ENCODE measurements at places on chromosomes 13 and 19.
A peak's percentile ranks its signal among the peaks of the same experiment; 100 is the strongest.

DNA sequence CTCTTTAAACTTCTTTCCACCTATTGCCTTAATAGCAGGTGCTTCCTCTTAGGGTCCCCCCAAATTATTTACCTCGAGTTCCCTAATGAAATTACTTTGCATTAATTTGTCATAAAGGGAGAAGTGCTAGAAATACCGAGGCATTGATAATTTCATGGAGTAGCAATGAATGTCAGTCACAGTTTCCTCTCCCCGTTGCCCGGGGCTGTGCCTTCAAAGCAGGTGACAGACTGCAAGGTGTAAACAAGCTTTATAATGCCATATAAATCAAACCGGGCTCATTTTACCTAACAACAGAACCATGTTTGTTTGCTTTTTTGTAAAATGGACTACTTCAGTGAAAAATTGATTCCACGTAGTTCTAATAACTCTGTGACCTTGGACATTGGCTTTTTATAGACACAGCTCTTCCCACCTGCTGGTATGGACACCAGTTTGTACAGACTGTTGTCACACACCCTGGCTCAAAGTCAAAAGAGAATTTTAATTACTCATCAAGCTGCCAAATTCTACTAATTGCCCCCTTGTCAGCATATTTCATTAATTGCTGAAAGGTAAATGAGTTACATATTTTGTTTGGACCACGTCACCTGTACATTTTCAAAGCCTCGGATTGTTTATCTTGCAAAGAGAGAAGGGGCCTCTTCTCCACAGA, 171.1 kb downstream of the STK24 start:
- H3K27ac ChIP-seq, result no peak overlapping the region
- H3K4me1 ChIP-seq, result peaks cover 29% of the 10 kb centered on the region
- DNase-seq, result no peak

DNA sequence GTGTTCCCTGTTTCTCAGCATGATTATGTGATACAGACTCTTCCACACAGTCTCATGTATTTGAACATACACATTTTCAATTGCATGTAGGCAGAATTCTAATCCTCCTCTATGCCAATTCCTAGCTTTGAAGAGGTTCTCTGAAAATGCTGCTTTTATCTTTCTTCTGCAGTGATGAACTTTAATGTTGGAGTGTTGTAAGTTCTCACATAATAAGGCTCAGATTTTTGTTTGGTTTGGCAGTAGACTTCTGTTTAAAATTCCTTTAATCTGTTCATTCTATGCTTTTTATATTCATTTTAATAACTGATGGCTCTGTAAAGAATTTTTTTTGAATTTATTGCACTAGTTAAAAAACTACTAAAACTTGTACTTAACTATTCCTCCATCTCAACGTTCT, 225.8 kb downstream of the GGACT start:
- H3K27ac ChIP-seq, result peak overlapping the region; percentile 87
- no peaks in the 10 kb centered on the region for H3K27me3 ChIP-seq
- H3K4me1 ChIP-seq, result peaks cover 28% of the 10 kb centered on the region
- peaks cover 10% of the 10 kb centered on the region for H3K36me3 ChIP-seq
- DNase-seq, result no peak

DNA sequence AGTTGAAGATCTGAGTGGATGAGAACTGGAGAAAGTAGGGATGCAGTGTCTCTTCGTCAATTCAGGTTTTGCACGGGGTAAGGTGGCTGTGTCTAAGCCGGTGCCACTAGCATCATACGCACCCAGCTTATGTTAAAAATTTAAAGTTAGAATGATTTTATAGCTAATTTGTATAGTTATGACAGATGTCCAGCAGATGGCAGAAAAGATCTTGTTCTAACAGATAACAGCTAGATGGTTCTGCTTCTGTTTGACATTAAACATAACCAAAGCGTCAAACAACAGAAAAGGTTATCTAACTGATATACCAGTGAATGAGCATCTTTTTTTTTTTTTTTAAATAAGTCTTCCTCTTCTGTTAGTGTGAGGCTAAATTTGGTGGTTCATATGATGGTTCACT, 18.8 kb upstream of the EDDM13 start:
- no peak for DNase-seq
- no peak overlapping the region for H3K27ac ChIP-seq
- no peak overlapping the region for H3K4me3 ChIP-seq
- H3K36me3 ChIP-seq, result peaks cover 3% of the 10 kb centered on the region

DNA sequence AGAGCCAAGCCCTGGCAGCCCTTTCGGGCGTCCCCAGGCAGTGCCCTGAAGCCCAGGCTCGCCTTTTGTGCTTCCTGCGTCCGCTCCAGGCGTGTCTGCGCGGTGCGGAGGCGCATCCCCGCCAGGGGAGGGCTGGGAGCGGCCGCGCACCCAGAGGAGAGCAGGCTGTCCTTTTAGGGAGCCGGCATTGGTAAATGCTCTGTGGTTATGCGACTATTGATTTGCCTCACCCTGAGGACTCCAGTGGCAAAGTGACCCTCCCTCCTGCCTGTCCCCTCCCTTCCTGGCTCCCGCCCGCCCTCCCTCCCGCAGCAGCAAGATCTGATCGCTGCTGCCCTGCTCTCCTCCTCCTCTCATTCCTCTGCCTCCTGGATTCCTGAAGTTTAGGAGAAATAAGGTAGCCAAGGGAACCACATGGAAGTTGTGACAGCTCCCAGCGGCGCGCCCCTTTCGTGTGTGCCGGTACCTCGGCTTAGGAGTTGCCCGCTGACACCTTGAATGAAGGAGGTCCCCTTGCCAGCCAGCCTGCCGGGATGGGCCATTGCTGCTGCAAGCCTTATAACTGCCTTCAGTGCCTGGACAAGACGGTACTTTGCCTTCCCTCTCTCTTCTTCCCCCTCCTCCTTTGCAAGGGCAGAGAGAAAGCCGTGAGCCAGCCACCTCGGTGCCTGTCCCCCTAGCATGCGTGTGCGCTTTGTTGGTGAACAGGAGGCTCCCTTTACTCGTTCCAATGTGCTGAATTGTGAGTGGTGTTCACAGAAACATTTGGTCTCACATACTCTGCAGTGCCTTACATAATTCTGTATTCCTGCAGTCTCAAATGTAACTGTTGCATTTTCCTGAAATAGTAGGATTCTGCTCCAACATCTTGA, 166.9 kb downstream of the SLC7A1 start:
- H3K4me1 ChIP-seq, result peaks cover 20% of the 10 kb centered on the region
- H3K27ac ChIP-seq, result no peak overlapping the region
- no peaks in the 10 kb centered on the region for H3K36me3 ChIP-seq
- H3K27me3 ChIP-seq, result peaks cover 43% of the 10 kb centered on the region
- H3K4me3 ChIP-seq, result peak overlapping the region; percentile 84

GRCh38 chr13:59842507-59842906, 321.2 kb downstream of the DIAPH3 start:
- H3K27ac ChIP-seq, result no peak overlapping the region
- H3K36me3 ChIP-seq, result no peaks in the 10 kb centered on the region
- peaks cover 33% of the 10 kb centered on the region for H3K4me1 ChIP-seq
- no peak overlapping the region for H3K4me3 ChIP-seq

DNA sequence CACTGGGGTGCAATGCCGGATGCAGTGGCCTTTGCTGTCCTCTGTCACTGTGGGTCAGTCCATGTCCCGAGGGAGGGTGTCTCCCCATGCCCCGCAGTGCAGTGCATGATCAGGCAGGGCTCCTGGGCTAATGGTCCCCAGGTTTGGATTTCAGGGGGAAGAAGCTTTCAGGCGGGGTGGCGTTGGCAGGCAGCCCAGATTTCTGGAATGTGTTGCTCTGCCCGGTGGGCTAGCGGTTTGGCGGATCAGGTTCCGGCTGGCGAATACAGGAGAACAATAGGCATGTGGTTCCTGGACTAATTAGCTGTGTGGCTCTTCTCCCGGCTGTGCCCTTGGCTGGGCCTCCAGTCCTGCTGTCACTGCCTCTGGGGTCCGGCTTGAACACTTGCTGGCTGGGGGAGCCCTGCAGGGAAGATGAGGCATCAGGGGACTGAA, 141.3 kb downstream of the FGF9 start:
- H3K4me1 ChIP-seq, result peaks cover 24% of the 10 kb centered on the region
- no peak overlapping the region for H3K4me3 ChIP-seq
- H3K36me3 ChIP-seq, result no peaks in the 10 kb centered on the region
- DNase-seq, result peak; percentile 80

GRCh38 chr19:33569821-33570220, 48.2 kb upstream of the PEPD start:
- H3K27me3 ChIP-seq, result peaks cover 50% of the 10 kb centered on the region
- H3K27ac ChIP-seq, result no peak overlapping the region
- no peak overlapping the region for H3K4me3 ChIP-seq
- H3K4me1 ChIP-seq, result peaks cover 13% of the 10 kb centered on the region

- DNase-seq, result peak; percentile 85
- H3K36me3 ChIP-seq, result no peaks in the 10 kb centered on the region
- H3K4me3 ChIP-seq, result peak overlapping the region; percentile 70
- peaks cover 27% of the 10 kb centered on the region for H3K4me1 ChIP-seq
- H3K27me3 ChIP-seq, result peaks cover 51% of the 10 kb centered on the region
- no peak overlapping the region for H3K27ac ChIP-seq
Measured at GRCh38 chr19:32224371-32225244, 120.8 kb upstream of the ZNF507 start.

GRCh38 chr13:88246239-88246638, 575.1 kb downstream of the SLITRK5 start:
- DNase-seq, result no peak
- H3K27ac ChIP-seq, result no peak overlapping the region

DNA sequence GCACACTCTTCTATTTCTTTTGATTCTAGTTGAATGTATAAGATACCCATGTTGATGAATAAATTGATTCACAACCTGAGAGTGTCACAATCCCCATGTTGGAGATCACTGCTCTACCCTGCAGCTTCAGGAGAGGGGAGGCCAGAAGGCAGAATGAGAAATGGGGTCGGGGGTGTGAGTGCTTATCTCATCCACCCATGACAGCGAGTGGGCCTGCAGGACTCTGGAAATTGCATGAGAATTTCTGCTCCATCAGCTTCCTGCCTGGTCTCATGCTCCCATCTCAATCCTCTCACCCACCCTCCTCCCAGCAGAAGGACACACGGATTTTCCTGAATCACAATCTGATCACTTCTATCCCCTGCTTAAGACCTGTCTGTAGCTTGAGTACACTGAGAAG, 22.9 kb upstream of the IGFL1 start:
- H3K27me3 ChIP-seq, result peaks cover 3% of the 10 kb centered on the region
- H3K27ac ChIP-seq, result no peak overlapping the region
- H3K4me1 ChIP-seq, result peaks cover 30% of the 10 kb centered on the region

DNA sequence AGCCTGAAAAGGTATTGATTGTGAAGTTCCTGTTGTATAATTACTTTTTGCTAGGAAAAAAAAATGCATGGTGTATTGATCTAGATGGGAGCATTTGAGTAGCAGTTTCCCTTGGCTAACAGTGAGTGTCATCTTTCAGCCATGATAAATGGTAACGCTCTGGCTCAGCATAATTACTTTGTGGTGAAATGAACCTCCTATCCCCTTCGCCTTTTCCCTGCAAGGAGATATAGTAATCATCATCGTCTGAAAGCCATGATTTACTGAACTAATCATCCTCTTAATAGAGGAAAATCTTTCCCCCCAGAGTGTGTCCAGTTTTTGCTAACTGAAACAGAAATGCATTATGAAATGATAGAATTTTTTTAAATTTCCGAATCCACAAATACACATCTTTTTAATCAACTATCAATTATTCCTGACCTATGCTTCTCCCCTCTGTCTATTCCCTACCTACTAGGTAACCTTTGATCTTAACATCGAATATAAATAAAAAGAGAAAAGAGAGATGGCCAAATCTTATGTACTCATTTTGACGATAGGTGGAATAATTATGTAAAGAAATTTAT, 88.7 kb downstream of the MAB21L1 start:
- H3K4me3 ChIP-seq, result no peak overlapping the region
- no peaks in the 10 kb centered on the region for H3K27me3 ChIP-seq
- peaks cover 16% of the 10 kb centered on the region for H3K4me1 ChIP-seq
- DNase-seq, result no peak
- H3K27ac ChIP-seq, result no peak overlapping the region

GRCh38 chr13:113231306-113232207, 22.1 kb downstream of the CUL4A start:
- peaks cover 27% of the 10 kb centered on the region for H3K36me3 ChIP-seq
- H3K4me3 ChIP-seq, result no peak overlapping the region
- no peaks in the 10 kb centered on the region for H3K27me3 ChIP-seq
- no peak overlapping the region for H3K27ac ChIP-seq
- H3K4me1 ChIP-seq, result no peaks in the 10 kb centered on the region

DNA sequence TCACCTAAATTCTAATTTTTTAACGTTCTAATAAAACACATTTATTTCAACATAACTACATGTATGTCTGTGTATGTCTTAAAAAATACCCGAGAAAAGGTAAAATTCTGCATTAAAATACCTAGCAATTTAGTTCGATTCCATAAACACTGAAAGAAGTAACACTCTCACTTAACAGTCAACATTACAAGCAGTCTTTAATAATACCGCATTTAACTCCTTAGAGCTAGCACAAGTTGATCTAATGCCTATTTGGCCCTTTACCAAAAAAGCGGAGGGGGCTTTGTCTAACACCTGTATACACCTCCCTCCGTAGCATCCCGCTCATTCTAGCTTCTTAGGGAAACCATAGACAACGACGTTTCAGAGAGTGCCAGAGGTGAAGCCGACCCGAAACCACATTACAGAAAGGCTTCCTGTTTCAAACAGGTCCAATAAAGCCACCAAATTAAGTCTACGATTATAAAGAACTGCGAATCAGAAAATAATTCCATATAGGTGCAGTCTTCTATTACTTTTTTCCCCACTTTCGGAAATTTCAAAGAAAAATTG, 1.2 kb downstream of the SPART start:
- H3K27me3 ChIP-seq, result no peaks in the 10 kb centered on the region
- no peak for DNase-seq
- peak overlapping the region; percentile 94 for H3K4me3 ChIP-seq
- no peaks in the 10 kb centered on the region for H3K36me3 ChIP-seq
- peak overlapping the region; percentile 100 for H3K27ac ChIP-seq

GRCh38 chr13:19362946-19363510, 181.4 kb upstream of the TUBA3C start:
- no peaks in the 10 kb centered on the region for H3K4me1 ChIP-seq
- peaks cover 2% of the 10 kb centered on the region for H3K36me3 ChIP-seq
- H3K4me3 ChIP-seq, result no peak overlapping the region
- no peak overlapping the region for H3K27ac ChIP-seq

DNA sequence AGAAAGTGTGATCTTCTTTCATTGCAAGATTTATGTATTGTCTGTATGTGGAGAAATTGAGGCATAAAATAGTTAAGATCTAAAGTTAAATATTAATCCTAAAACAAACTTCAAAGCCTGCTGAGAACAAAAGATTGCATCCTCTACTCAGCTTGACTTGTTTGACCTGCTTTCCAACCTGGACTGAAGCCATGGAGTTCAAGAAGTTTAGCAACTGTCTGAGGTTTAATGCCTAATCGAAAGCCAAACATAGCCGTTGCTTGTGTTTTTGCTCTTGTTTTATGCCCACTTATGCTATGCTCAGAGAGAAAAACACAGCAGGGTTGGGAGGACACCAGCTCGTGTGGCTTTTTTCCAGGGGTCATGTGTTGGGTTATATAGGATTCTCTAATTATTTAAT, 135.6 kb downstream of the NUFIP1 start:
- H3K27me3 ChIP-seq, result no peaks in the 10 kb centered on the region
- H3K4me1 ChIP-seq, result peaks cover 14% of the 10 kb centered on the region
- no peaks in the 10 kb centered on the region for H3K36me3 ChIP-seq
- H3K27ac ChIP-seq, result no peak overlapping the region

- no peaks in the 10 kb centered on the region for H3K27me3 ChIP-seq
- DNase-seq, result no peak
- H3K36me3 ChIP-seq, result no peaks in the 10 kb centered on the region
- H3K4me1 ChIP-seq, result peaks cover 59% of the 10 kb centered on the region
Measured at GRCh38 chr13:73168953-73169401, 110.2 kb downstream of the KLF5 start.

- H3K4me3 ChIP-seq, result no peak overlapping the region
- no peak overlapping the region for H3K27ac ChIP-seq
- no peaks in the 10 kb centered on the region for H3K27me3 ChIP-seq
Measured at GRCh38 chr13:26225896-26226617, 3.9 kb upstream of the RNF6 start.

Data from mesothelial cell of epicardium (in vitro differentiated cells).